ENCODE measurements at places on chromosomes 5 and 9.

DNA sequence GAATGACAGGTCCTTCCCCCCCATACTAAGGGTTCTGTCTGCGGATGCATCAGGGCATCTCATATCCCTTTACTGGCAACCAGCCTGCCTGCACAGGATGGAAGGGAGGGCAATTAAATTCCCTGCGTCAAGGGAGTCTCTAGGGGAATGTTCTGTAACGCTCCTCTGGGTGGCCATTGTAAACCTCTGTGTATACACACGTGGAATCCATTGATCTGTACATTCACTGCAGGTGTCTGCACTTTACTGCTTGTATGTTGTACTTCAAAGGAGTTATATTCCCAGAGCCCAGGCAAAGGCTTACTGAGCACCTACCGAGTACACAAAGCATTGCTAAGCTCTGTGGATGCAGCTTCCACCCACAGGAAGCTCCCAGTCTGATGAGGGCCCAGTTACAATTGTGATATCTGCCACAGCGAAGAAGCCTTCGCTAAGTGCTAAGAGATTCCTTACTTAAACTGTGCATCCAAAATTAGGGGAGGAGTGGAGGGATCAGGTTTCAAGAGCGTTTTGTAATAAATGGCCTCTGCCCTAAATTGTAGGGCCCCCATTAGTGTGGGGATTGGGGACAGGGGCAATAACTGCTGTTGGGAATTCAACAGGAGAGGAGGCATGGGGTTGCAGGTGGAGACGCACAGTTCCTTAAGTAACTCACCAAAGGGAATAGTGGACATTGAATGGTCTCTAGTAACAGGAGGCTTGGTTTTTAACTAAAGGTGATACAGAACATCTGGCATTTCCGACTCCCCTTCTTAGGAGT is 1.5 kb upstream of the RETREG1 start:
- no peak for DNase-seq

DNA sequence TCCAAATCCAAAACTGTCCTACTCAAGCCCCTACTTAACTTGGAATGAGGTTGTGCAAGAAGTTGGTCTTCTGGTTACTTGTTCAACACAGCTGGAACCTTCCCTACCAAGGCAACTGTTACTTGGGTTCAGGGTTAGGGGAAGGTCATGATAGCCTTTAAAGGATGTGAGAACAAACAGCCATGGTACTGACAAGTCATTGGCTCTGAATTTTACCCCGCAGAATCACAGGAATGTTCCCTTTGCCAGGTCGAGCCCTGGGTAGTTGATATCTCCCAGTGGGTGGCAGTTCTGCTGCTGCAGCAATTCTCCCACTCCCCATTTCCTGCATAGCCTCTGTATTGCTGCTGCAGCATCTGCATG is 396.1 kb upstream of the MPDZ start:
- DNase-seq, result no peak

GRCh38 chr5:65672796-65673195 is 48.0 kb downstream of the SHLD3 start:
- DNase-seq, result no peak

DNA sequence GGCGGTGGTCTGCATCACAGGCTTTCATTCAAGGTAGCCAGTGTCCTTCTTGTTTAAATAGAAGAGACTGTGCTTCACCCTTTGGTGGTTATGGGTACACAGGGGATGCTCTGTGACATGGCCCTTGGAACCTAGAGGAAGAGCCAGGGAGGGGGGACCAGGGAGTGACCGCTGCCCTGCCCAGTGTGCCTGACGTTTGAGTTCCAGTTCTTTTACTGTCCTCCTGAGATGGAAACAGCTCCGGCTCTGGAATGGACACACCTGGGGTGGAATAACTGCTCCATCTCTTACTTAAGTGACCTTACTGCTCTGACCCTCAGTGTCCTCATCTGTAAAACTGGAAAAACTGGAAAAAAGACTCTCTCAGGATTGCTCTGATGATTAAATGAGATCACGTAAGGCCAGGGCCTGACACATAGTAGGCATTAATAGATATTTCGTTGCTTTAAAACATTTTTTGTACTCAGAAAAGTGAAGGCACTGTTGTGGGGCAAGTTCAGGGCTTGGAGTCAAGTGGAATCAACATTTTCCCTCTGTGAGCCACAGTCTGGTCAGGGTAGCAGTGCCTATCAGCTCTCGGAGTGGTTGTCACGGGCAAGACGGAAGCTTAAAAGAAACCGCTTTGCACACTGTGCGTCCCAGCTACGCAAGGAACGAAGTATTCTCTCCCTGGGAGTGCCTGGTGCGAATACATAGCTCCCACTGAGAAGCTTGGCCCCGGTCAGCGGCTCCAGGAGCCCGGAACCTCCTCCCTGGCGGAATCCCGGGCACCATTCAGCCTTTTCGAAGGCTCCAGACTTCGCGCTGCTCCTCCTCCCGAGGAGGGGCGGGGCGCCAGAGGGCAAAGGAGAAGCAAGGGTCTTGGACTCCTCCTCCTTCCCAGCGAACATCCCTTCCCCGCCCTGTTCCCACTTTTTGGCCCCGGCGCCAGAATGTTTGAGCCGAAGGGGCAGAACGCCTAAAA is 5.8 kb downstream of the POU4F3 start:
- DNase-seq, result no peak

DNA sequence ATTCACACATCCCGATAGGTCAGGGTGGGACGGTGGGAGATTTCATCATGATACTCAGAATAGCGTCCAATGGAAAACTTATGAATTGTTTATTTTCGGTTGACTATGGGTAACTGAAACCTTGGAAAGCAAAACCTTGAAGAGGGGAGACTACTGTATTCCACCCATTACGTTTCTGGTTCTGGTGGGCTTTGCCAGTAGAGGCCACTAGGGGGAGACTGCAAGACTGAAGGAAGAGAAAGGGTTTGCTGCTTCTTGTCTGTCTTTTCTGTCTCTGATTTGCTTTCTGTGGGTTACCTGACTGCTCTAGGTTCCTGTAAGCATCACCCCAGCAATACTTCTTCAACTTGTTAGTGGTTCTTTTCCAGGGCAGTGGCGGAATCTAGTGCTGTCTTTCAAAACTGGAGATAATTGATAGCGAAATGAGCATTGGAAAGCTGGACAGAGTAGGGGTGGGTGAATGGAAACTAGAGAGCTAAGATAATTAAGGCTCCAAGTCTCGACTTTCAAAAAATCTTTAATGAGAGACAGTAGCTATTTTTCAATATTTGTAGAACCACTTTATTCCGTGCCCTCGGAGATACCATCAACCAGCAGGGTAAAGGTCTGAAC is 27.0 kb downstream of the GRIN3A start:
- DNase-seq, result no peak

GRCh38 chr9:114804505-114804904 is 1.3 kb downstream of the TNFSF15 start:
- DNase-seq, result no peak

DNA sequence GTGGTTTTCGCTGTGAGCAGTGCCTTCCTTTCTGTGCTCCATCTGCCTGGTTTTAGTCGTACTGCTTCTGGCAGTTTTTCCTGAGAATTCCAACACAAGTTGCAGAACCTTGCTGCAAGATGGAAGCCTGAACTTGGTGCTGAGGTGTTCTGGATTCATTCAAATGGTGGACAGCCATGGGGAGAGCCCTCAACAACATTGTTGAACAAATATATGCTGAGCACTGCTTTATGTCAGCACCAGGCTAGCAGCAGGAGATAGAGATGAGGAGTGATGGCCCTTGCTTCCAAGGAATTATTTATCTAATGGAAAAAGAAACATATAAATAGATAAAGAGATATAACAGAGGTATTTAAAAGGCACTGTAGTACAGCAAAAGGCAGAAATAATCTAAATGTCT is 7.3 kb upstream of the RPS6 start:
- no peak for DNase-seq

GRCh38 chr9:73039271-73040263 is 86.7 kb upstream of the ALDH1A1 start:
- peak; percentile 16 for DNase-seq

GRCh38 chr5:157740229-157740610 is 3.3 kb upstream of the LSM11 start:
- DNase-seq, result no peak

- no peak for DNase-seq
Measured at GRCh38 chr5:40021007-40021406, 596.2 kb upstream of the DAB2 start.

- DNase-seq, result peak; percentile 77
Measured at GRCh38 chr5:122312591-122313406, 762 bp downstream of the SNCAIP start.

- DNase-seq, result no peak
Measured at GRCh38 chr5:14937254-14937653, 65.7 kb upstream of the ANKH start.

DNA sequence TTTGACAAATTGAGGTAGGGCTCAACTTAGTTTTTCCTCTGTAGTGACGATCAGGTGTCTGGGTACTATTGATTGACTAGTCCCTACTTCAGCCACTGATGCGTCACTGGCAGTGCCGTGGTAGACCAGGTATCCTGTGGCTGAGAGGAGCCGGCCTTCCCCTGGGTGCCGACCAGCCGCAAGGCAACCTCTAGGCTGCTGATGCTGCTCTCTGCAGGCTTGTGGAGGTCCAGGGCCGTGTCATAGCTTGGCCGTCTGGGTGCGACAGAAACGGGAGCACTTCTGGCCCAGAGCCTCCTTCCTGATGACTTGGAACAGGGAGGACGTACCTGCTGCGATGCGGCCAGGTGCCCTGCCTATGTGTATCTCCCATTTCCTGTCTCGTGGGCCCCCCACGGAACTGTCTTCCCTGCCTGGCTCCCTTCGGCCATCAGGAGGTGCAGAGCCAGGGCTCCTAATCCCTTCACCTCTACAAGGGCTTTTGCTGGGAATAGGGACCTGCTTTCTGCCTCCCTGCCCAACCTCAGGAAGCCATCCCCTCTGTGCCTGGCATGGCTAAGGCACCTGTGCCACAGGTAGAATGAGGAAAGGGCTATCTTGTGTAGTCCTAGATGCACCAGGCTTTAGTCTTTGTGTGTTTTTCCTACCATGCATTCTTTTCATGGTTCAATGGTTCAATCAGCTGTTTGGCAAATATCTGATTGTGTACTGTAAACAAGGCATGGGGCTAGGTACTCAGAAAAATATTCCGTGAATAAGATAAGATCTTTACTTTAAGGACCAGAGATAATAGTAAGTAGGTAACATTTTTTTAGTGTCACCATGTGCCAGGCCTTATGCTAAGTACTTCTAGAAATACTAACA is 44.6 kb downstream of the MVB12B start:
- peak; percentile 55 for DNase-seq

- DNase-seq, result no peak
Measured at GRCh38 chr9:130354806-130355205, 89.2 kb downstream of the HMCN2 start.

DNA sequence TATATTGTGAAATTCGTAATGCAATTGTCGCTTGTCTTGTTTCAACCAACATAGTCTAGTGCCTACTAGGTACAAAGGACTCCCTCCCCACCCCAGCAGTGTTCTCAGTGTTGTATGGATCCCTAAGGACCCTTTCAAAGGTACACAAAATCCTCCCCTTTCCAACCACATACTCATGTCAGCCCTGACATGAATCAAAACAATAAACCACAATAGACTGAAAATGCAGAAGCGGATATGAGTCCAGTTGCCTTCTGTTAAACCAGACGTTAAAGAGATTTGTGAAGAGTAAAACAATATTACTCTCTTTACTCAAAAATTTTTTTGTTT is 82.4 kb upstream of the IFNK start:
- no peak for DNase-seq
